ENCODE measurements at places on chromosomes 3 and 15. TPM values are rescaled to one million over a fixed set of nuclear protein-coding genes. Genes with fewer than 3 reads are reported as not detected.

The INKA1 gene
- polyA plus RNA-seq, result 25.0 TPM

The MME gene
- 33.1 TPM for polyA plus RNA-seq

The FES gene
- polyA plus RNA-seq, result 31.2 TPM

The NANOGP8 gene
- polyA plus RNA-seq, result 0.25 TPM

The PRSS50 gene
- 1.2 TPM for polyA plus RNA-seq

The KCNMB3 gene
- polyA plus RNA-seq, result 11.1 TPM

The GLDN gene
- 0.21 TPM for polyA plus RNA-seq

The SCAPER gene
- polyA plus RNA-seq, result 26.1 TPM

The CSPG5 gene
- polyA plus RNA-seq, result 0.84 TPM

The ARPP21 gene
- 0.20 TPM for polyA plus RNA-seq

The OXTR gene
- 2.3 TPM for polyA plus RNA-seq

The CX3CR1 gene
- 2.1 TPM for polyA plus RNA-seq

The STRIT1 gene
- not detected for polyA plus RNA-seq

The ACP3 gene
- 5.1 TPM for polyA plus RNA-seq

The ANKRD63 gene
- polyA plus RNA-seq, result not detected

The ASB14 gene
- 2.0 TPM for polyA plus RNA-seq

The ADGRG7 gene
- polyA plus RNA-seq, result not detected

The C3orf22 gene
- 0.06 TPM for polyA plus RNA-seq

The CFAP44 gene
- 30.8 TPM for polyA plus RNA-seq

The NEO1 gene
- 88.3 TPM for polyA plus RNA-seq

The HEMK1 gene
- 29.4 TPM for polyA plus RNA-seq

The GOLGA8R gene
- 13.7 TPM for polyA plus RNA-seq

The CPNE9 gene
- polyA plus RNA-seq, result not detected

The GOLGA6L7 gene
- 1.1 TPM for polyA plus RNA-seq

The PHLDB2 gene
- polyA plus RNA-seq, result 32.1 TPM

The LMCD1 gene
- polyA plus RNA-seq, result 81.8 TPM

The NT5DC2 gene
- polyA plus RNA-seq, result 219 TPM

The SI gene
- not detected for polyA plus RNA-seq

The SLC28A2 gene
- polyA plus RNA-seq, result 0.33 TPM

The ZNF660 gene
- 9.5 TPM for polyA plus RNA-seq

The ADAMTSL3 gene
- polyA plus RNA-seq, result 15.3 TPM

The RLBP1 gene
- not detected for polyA plus RNA-seq

The ADCY5 gene
- polyA plus RNA-seq, result 12.1 TPM

The TMCO5A gene
- polyA plus RNA-seq, result not detected

The CLEC3B gene
- 194 TPM for polyA plus RNA-seq

The ADAMTS7 gene
- 25.5 TPM for polyA plus RNA-seq

The TNIK gene
- 12.6 TPM for polyA plus RNA-seq

The ILDR1 gene
- 4.8 TPM for polyA plus RNA-seq

The SKOR1 gene
- polyA plus RNA-seq, result 0.47 TPM

The UPK1B gene
- 0.24 TPM for polyA plus RNA-seq

The TERC gene
- not detected for polyA plus RNA-seq
